ENCODE measurements at places on chromosomes 7 and 10.

GRCh38 chr10:71840177-71840957, 10.7 kb downstream of the PSAP start:
- peak; percentile 98 for DNase-seq

- peak; percentile 55 for DNase-seq
These were observed 55.8 kb downstream of the INPP5A start for GRCh38 chr10:132593389-132593788.

DNA sequence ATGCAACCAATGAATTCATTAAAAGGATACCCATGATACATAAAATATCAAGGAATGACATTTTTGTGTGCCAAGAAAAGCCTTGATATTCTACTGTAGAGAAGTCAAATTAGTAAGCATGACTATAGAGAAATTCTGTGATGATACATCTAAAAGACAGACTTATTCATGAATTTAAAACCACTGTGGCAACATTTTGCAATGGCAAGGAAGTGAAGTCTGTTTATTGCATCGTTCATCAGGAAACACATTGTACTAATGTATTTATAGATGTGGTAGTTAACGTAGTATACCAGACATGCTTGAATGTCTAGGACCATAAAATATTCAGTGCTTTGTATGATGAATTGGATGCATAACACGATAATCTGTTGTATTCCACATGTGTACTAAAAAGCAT, 9.3 kb upstream of the CLEC5A start:
- no peak for DNase-seq

GRCh38 chr7:78607099-78607498, 808.5 kb downstream of the PHTF2 start:
- peak; percentile 22 for DNase-seq

GRCh38 chr7:130145424-130146100, 59.6 kb downstream of the TMEM209 start:
- DNase-seq, result no peak

DNA sequence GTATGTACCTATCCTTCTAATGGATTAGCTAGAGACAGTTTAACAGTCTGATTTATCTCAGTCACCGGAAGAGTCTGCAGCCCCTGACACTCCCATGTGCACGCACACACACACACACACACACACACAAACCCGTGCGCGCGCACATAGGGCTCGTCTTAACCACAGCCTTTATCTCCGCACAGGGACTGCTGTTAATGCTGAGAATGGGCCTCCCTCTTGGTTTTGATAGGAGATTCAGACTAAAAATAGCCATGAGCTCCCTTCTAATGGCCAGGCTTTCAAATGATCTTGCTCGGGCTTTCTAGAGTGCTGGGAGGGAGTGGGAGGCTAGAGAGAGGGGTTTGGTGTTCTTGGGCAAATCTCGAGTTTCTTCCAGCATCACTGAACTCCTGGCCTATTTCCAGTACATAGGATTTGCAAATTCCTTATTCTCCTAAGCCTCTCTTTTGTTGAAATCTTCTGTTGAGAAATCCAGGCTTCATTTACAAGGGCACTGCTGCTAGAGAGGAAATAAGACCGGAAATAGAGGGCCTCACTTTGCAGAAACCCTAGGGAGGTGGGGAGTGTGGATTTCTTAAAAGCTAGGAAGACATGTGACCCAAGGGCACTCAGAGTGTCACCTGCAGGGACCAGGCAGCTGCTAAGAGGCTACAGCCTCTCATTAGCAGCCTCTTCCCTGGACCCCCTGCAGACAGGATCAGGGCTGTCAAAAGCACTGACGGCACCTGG, 2.4 kb downstream of the TMEM72 start:
- DNase-seq, result peak; percentile 36

GRCh38 chr7:18770822-18771221, 275.3 kb downstream of the HDAC9 start:
- no peak for DNase-seq

- DNase-seq, result no peak
These were observed 3.8 kb upstream of the NRCAM start for GRCh38 chr7:108459922-108460551.

GRCh38 chr10:3811291-3811870, 26.4 kb upstream of the KLF6 start:
- DNase-seq, result peak; percentile 90

- no peak for DNase-seq
These were observed 9.0 kb downstream of the ADRA2A start for GRCh38 chr10:111085690-111086353.

GRCh38 chr10:130194194-130194990, 58.2 kb downstream of the GLRX3 start:
- peak; percentile 16 for DNase-seq

GRCh38 chr10:21087476-21087875, 190.4 kb upstream of the NEBL start:
- no peak for DNase-seq

DNA sequence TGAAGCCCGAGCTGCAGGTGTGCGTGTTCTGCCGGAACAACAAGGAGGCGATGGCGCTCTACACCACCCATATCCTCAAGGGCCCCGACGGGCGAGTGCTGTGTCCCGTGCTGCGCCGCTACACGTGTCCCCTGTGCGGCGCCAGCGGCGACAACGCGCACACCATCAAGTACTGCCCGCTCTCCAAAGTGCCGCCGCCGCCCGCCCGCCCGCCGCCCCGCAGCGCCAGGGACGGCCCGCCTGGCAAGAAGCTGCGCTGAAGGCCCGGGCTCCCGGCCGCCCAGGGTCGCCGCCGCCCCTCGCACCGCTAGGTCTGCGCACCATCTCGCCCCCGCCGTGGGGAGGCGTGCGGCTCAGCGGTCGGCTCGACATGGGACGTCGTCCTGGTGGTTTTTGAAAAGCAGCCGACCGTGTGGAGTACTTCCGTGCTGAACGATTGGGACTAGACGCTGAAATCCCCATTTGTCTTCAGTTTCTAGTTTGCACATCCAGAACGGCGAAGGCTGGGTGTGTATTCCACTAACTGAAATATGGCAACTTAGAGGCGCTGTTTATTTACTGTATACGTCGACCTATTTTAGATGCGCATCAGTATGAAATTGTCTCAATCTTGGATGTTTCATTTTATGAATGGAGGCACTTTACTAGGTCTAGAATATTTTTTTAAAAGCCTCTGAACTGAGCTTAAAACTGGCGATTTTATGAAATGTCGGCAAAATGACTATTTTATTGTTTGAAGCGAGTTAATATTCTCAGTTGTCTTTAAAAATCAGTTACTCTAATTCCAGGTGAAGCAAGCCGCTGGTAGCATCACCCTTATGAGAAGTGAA, 1.1 kb downstream of the NANOS1 start:
- peak; percentile 60 for DNase-seq

GRCh38 chr10:85655411-85655810, 711.2 kb downstream of the GRID1 start:
- no peak for DNase-seq

DNA sequence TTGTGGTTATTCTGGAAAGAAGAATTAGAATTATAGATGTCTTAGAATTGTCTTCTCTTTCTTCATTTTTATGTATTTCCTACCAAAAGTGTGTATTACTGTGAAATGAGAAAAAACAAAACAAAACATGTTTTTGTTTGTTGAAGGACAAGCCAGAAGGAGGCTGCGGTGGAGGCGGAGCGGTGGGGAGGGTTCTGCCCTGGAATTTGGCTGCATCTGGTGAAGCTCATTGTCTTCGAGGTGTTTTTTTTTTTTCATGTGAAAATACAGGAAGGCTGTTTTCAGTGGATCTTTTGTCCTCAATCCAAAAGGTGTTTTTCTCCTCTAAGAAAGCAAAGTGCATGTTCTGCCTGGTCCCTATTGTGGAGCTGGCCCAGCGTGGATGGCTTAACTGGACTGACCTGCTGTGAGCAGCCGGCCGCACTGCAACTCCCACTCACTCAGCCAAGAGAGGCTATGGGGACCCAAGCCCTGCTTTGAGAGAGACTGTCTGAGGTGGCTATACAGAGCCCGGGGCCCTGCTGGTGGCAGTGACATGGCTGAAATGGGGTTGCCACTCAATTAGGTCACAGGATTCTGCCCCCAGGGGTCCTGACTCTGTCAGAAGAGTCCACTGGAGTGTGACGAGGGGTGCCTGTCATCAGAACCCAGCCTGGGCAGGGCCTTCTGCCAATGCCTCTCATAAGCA, 184.9 kb upstream of the MKI67 start:
- no peak for DNase-seq

- DNase-seq, result no peak
These were observed 227.3 kb upstream of the SP8 start for GRCh38 chr7:21013765-21014539.

DNA sequence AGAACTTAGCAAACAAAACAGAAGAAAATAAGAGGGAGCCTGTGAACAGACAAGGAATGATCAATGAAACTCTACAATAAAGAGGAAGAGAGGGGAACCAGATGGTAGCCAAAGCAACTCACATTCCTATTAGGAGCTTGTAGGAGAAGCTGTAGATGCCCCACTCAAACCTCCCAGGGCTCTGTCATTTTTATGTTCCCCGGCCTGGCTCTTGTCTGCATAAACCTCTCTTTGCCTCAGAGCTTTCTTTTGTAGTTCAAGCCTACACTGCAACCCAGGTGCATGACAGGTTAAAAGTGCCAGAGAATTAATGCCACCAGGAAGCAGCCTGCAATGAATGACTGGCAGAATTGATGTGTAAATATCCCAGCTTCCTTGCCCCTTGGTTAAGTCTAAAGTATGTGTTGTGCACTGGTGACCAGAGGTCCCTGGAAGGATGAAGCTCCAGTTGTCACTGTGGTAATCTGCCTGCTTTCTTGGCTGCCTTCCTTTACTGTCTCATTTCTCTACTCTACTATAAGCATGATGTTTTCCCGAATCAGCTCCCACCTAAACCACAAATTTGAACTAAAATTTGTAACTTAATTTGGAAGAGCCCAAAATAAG, 40.4 kb downstream of the HDAC9 start:
- DNase-seq, result no peak

DNA sequence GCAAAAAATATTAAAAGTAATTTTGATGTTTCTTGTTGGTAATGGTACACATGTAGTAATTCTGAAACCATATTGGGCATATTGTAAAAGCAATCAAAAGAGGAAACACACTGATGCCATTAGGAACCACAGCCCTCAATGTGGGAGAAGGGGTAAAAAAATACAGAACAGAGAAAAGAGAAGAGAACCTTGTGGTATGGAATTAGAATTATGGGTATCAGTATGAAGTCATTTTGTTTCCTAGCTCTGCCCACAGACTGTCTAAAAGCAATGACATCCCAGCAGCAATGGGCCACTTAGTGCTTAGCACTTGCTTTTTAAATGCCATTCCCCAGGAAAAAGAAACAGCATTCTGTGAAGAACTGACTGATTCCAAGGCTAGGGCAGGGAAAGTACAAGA, 61.5 kb downstream of the CPVL start:
- no peak for DNase-seq

- DNase-seq, result no peak
These were observed 65.8 kb upstream of the PRSS58 start for GRCh38 chr7:142323706-142324105.

- DNase-seq, result no peak
These were observed 469.8 kb downstream of the GLRX3 start for GRCh38 chr10:130606001-130606405.

DNA sequence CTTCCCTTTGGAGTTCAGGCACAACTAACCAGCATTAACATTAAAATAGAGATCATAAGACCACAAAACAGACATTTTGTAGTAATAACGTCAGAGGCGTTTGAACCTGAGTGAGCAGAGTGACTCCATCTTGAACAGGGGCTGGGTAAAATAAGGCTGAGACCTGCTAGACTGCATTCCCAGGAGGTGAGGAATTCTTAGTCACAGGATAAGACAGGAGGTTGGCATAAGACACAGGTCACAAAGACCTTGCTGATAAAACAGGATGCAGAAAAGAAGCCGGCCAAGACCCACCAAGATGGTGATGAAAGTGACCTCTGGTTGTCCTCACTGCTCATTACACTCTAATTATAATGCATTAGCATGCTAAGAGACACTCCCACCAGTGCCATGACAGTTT, 493.2 kb upstream of the AUTS2 start:
- DNase-seq, result no peak

- DNase-seq, result peak; percentile 66
These were observed 43.7 kb upstream of the SLIT1 start for GRCh38 chr10:97229322-97230015.

DNA sequence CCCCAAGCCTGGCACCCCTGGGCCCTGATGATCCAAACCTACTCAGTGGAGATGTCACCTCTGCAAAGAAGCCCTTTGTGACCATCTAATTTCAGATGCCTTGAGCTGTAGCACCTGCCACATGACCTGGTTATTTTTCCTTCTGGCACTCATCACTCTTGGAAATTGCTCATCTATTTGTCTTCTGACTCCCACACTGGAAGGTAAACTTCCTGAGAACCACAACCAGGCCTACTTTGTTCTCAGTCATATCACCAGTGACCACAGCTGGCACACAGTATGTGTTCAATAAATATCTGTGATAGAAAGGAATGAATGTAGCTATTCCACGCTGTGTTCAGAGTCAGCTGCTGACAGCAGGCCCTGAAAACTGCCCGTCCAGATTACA, 97.1 kb downstream of the SH3PXD2A start:
- DNase-seq, result peak; percentile 46

GRCh38 chr10:29710128-29710527, 75.4 kb upstream of the SVIL start:
- no peak for DNase-seq

GRCh38 chr7:40299097-40299496, 164.3 kb downstream of the SUGCT start:
- DNase-seq, result peak; percentile 95

DNA sequence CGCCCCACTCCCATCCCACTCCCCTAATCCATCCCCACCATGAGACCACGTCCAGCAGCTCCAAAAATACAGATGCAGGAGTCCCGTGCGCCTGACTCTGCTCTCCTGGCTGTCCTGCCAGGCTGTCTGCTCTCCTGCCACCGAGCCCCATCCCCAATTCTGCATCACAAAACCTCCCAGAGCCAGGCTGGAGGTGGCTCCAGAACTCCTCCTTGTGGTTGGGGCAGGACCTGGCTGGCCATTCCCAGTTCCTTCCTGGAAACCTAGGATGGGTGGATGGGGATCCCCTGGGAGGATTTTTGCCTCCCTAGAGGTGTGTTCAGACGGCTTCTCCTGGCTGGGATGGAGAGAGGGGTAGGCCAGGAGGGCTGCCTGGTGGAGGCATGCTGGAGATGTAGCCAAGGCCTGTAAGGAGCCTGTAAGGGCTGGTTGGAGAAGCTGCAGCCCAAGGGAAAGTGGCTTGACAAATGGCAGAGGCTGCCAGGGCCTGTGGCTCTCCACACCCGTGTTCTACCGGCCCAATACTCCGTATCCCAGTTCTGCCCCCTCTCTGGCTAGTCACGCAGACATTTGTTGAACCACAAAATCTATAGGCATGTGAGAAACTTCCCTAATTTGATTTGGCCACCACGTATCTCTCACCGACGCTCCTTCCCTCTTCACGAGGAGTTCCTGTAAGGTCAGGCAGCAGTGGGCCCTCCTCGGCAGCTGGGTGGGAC, 99.3 kb downstream of the ARHGAP22 start:
- DNase-seq, result no peak

- DNase-seq, result no peak
These were observed 71.7 kb downstream of the PPP1R17 start for GRCh38 chr7:31758755-31759154.

GRCh38 chr7:79854621-79855020, 280.0 kb upstream of the GNAI1 start:
- DNase-seq, result peak; percentile 60
